ENCODE measurements at places on chromosomes 3 and 15.

GRCh38 chr3:18951333-18951732 is 197.0 kb upstream of the KCNH8 start:
- DNase-seq = no peak

DNA sequence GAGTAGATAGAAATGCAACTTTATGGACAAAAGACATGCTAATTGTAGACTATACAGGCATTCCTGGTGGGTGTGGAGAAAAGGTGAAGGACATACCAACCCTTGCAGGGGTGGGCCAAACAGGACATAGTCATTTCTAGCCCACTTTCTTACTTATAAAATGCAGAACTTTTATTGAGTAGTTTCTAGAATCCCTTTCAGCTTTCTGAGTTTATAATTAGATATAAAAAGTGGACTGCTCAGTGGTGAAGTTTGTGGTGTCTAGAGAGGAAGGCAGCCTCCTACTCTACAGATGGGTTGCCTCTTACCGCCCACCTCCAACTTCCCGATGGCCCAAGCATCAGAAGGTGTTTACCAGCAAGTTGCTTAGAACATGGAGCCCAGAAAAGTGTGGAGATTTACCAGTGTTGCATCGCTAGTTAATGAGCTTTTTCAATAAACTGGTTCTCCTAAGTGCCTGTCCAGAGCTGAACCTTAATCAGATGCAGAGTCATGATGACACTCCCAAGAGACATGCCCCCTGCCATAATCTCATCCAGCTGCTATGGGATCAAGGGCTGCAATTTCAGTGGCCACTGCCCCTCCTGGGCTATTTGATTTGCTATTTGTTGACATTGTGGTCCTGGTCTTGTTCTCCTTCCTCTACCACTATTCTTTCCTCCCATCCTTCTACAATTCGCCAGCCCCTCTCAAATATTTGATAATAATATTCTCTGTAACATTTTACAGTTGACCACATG is 77.5 kb upstream of the STRIT1 start:
- no peak for DNase-seq

DNA sequence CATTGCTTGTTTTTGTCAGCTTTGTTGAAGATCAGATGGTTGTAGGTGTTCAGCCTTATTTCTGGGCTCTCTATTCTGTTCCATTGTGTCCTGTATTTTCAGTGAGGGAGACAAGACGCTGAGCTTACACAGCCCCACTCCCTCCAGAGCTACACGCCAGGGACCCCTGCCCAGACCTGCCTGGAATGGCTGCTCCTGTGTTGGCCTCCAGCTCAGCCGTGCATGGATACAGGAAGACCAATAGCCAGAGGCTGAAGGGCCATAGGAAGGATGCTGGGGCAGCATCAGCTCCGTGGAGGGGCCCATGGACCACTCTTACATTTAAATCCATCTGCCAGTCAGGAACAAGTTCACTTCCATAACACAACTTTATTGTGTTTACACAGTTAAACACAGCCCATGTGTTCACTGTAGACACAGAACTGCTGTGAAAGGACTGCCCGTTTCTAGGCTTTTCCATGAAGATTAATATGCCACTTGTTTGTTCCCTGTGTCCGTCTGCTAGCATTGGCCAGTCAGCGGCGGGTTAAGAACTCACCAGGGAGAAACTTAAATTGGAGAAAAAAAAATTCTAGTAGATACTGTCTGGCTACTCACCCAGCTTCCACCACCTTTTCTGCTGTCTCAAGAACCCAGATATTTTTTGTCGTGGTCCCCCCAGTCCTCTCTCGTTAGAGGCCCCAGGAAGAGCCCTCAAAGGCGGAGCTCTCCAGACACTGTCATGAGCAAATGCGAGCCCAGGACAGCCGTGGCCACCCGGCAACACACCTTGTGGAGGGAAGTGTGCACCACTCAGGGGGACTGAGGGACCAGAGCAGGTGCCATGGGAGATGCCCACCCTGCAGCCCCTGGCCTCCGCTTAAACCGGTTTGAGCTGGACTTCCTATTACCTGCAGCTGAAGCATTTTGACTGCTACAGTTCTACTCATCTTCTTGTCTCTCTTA is 142.3 kb upstream of the MEF2A start:
- DNase-seq = no peak

DNA sequence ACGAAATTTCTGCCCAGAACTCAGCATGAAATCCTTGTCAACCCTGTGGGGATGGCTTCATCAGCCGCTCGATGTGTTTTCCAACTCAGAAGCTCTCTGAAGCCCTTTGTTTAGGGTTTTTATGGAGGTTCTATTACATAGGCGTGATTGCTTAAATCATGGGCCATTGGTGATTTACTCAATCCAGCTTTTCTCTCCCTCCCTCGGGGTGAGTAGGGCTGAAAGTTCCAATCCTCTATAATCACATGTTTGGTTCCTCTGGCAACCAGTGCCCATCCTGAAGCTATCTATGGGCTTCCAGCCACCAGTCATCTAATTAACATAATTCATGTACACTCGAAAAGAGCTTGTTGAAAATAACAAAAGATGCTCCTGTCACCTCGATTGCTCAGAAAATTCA is 51.6 kb downstream of the GATM start:
- DNase-seq = no peak

- no peak for DNase-seq
Observed at GRCh38 chr3:196712514-196713413, 587 bp downstream of the PIGX start.

- no peak for DNase-seq
Observed at GRCh38 chr15:37106490-37107001, 6.2 kb upstream of the MEIS2 start.

DNA sequence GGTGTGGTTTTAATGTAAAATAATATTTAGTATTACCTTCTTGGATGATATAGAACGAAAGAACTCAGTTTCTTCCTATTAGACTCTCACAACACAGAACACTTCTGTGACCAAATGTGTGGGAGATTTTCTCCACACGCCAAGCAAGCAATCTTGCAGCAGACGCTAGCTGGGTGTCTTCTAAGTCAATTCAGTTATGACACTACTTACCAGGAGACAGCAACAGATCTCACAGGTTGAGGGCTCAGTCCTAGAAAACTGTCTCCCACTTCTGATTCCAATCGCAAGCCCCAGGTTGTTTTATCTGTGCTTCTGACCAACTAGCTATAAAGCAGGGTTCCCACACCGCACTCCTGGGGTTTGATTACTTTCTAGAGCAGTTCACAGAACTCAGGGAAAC is 41.2 kb downstream of the HERC1 start:
- DNase-seq = no peak

- DNase-seq = no peak
Observed at GRCh38 chr3:60555686-60556354, 695.4 kb downstream of the FHIT start.

DNA sequence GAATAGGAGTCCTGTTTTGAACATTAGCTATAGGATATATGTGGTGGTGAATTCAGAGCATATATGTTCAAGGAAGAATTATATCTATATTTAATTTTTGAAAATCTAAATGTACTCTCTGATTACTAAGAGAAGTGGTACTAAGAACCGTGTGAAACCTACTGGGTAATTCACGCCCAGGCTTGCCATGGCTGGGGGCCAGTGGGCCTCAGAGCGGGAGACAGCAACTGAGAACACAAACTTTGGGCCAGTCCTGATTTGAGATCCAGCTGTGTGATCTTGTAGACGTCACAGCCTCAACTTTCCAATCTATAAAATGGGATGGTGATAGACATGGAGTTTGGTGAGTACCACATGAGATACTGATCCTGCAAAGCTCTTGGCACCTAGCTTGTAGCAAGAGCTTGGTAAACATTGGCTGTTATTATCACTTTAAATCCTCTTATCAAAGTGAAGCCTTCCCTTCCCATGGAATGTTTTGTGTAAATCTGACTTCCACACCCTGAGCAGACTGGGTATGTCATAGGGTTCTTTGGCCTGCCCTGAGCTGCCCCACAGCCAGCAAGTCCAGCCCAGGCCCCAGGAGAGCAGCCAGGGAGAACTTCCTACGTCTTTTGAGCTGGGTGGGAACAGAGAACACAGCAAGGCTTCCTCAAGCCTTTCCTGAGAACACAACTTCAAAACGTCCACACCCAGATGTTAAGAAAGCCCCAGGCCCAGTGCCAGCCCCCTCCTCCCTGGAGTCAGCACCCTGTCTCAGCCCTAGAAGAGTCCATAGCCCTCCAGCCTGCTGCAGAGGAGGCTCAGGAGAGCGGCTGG is 8.2 kb upstream of the PAQR5 start:
- DNase-seq = no peak

DNA sequence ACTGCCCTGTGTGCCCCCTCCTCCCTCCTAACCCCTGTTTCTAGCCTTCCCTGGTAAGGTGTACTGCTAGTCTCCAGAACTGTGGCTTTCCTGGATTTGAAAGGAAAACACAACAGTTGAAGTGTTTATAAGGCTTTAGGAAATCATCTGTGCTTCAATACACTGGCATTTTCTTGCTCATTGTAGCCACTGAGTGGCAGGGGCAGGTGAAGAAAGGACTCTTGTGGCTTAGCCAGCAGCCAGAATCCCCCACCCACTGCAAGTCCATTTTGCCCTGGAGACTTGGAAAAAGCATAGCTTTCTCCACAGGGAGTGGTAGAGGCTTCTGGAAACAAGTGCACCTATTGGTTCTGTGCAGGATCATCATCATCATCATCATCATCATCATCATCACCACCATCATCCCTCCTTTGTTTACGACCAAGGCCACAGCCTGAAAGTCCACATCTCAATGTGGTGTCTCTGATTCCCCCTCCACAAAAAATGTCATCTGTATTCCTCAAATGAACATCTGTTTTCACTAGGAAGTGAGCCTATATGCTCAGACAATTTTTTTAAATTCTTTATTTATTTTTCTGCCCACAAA is 33.4 kb downstream of the AQP9 start:
- DNase-seq = no peak

DNA sequence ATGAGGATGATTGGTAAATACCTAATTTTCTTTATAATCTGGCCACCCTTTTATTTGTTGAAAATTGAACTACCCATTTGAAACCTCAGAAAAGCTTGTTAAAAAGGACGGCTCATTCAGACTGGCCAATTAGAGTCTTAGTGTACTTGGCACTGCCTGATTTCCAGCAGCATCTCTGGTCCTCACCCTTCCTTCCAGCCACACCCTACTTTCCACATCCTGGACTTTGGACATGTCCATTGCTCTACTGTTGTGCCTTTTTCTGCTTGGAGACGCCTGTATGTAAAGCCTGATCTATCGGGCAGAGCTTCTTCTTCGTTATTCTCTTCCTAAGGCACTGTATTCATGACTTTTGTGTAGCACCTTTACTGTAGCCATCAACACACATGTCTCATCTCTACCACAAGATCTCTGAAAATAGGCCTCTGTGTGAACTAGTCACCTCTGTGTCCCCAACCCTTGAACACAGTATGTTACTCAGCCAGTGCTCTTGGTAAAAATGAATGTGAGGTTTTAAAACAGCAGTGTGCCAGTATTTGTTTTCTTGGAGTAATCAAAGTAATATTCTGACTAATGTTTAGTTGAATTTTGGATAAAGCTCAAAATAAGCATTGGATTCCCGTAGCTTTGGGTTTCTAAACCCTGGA is 6.8 kb downstream of the RBM5 start:
- no peak for DNase-seq

DNA sequence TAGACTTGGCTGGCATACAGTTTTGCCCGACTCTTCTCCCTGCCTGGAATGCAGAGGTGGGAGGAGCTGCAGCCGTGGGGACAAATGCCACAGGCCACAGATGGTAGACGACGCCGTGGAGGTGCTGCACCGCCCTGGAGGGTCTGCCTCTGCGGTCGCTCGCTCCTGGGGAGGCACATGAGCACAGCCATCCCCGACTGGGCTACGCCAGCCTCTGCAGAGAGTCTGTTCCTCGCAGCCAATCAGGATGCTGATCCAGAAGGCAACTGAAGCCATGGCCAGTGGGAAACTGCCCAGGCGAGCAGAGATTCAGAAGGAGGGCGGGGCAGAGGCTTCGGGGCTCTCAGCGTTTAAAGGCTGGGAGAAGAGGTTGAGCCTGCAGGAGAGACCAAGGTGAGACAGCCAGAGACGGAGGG is 11.9 kb upstream of the LRRC15 start:
- DNase-seq = no peak

GRCh38 chr15:93980261-93980911 is 251.0 kb upstream of the MCTP2 start:
- no peak for DNase-seq

DNA sequence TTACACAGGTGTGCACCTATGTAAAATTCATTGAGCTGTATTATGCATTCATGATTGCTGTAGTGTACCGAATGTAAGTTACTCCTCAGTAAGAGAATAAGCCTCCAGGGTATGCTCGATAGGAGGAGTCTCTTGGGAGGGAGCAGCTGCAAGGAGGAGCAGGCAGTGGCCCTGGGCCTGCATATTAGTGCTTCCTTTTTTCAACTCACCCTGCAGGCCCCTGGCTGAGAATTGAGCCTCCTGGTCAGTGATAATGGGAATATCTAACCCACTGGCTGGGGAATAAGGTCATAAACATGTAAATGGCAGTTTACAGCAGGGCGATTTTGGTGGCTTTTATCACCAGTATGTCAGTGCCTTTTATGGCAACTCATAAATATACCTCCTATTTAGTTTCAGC is 21.7 kb upstream of the SFMBT1 start:
- DNase-seq = no peak

- no peak for DNase-seq
Observed at GRCh38 chr15:45363334-45363733, 15.0 kb downstream of the GATM start.

- DNase-seq = no peak
Observed at GRCh38 chr3:12916159-12916558, 74.8 kb upstream of the RPL32 start.

DNA sequence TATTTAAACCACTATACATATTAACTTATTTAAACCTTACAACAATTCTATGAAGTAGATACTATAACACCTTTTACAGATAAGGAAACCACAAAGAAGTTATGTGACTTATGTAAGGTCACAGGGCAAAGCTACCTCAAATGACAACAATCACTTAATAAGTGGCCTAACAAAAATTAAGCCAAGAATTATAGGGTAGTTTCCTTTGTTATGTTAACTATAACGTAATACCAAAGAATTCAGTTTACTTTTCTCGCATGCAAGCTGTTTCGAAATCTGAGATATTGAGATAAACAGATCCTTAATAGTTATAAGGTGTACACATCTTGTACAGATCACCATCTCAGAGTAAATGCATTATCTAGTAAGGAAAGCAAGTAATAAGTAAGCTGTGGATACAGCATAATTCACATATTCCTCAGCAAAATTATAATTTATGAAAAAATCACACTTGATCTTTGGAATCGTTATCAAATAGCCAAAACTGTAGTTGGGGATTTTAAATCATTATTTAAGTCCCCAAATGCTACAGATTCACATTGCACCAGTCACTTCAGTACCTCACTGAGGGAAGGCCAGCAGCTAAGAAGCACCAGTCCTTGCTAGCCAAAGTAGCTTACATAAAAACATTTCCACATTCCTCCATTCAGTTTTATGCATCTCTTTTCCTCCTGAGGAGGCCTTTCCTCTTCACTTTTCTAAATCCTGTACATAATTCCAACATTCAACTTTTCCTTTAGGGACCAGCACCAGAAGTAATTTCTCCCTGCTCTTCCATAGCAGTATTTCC is 226.8 kb downstream of the TBC1D5 start:
- DNase-seq = no peak

DNA sequence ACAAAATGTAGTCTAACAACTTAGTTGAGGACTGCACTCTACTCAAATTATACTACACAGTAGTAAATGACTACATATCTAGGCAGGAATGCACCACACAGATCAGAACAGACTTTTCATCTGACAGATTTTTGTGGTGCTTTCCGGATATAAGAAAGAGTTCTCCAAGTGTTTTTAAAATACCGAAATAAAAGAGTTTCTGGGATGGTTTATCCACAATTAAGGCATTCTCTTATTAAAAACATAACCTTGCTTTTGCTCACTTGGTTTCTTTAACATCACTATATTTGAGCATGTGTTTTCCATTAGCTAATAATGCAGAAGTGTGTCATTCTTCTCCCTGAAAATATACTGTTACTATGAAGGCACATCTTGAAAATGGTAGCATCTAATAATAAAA is 132.9 kb downstream of the MAGI1 start:
- DNase-seq = no peak
